Fibroblast of gingiva (primary cell): ENCODE measurements at places on chromosomes 6 and 20.

DNA sequence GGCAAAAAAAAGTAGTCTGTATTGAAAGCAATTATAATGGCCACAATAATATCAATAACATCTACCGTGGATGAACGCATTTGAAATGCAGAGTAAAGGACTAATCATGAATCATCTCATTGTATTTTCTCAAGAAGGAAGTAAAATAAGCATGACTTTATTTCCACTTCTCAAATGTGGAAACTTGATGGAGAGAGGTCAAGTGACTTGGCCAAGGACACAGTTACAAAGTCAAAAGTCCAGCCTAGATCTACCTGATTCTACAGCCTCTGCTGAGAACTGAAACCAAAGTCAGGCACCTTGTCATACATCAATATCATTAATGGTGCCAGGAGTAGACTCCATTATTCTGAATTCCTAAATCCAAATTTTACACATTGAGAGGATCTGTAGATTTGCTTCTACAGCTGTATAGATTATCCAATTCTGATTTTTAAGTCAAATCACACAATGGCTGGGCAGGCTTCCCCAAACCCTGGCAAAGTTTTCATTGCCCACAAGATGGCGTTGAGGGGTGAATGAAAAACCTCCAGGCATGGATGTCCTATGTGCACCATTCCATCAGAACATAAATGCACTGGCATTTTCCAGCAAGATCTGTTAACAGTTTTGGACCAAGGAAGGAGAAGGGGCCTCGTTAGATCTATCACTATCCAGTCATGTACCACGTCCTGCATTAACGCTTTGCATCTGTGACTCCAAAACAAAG is 423.1 kb downstream of the MAFB start:
- DNase-seq: peak; percentile 48

DNA sequence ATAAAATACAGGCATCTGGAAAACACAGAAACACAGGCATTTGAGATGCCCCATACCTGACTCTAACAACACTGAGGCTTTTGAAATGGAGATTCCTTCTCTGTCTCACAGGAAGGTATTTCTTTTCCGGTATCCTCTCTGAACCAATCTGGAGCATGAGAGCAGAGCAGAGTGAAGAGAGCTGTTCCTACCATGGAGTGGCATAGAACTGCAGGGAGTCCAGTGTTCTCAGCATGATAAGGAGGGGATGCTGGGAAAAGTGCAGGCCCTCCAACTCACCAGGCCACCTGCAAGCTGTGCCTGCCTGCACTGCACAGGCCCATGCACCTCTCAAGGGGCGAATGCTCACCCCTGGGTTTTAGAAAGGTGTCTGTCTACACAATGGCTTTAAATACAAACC is 89.2 kb downstream of the FOXA2 start:
- no peak for DNase-seq

DNA sequence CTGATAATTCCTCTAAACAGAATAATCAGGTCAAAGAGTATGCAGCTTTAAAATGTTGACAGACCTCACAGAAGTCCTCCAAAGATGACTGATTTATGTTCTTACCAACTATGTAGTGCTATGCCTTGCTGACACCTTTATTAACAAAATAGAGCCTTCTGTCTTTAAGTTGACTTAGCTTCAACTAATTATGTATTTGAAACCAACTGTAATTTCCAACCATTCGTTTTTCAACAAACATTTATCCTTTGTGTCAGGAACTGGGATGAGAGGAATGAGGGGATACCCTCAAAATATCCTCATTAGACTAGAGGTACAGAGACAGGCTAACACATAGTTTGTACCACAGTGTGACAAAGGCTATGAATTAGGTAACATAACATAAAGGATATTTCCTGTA is 186.2 kb upstream of the ZNF217 start:
- no peak for DNase-seq

GRCh38 chr6:17768388-17768787 is 61.7 kb upstream of the NUP153 start:
- DNase-seq: peak; percentile 6

DNA sequence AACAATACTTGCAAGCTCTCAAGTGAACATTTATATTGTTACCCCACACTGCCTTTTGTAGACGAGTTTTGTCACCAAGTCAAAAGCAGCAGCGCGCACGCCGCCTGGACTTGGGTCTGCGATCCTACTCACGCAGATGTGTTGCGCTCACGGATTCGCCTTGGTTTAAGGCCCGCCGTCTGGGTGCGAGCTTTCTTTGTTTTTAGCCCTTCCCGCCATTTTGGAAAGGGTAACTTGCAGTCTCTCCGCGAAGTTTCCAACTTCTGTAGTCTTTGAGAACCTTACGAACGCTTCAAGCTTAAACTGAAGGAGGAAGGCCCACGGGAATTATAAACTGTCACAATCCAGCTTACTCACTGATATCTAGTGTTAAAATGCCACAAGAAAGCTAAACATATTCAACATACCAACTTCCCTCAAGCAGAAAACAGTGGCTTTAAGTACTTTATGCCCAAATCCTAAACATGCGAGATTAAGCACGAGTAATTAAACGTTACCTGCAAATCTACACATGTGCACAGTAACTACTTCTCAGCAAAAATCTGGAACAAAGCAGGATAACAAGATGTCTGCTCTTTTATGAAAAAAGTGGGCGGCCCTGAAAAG is 80.4 kb upstream of the BTN3A2 start:
- peak; percentile 66 for DNase-seq

DNA sequence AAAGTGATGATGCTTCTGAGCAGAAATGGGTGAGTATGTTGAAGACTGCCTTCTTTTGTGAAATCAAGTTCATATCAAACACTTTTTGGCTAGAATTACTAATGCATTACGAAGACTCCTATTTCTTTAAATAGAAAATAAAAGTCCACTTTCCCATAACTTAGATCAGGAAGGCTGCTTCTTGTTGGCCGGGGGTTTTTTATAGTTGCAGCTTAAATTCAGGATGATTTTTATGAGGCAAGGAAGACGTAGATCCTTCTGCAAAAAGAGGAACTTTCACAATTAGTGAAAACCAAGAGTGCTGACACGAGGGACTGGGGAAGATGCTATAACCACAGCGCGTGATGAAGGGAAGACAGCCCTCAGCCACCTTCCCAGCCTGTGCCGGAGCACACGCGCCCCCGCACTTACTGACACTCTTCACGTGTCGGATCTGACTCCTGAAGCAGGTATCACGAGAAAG is 206.1 kb upstream of the PRDM1 start:
- DNase-seq: no peak

DNA sequence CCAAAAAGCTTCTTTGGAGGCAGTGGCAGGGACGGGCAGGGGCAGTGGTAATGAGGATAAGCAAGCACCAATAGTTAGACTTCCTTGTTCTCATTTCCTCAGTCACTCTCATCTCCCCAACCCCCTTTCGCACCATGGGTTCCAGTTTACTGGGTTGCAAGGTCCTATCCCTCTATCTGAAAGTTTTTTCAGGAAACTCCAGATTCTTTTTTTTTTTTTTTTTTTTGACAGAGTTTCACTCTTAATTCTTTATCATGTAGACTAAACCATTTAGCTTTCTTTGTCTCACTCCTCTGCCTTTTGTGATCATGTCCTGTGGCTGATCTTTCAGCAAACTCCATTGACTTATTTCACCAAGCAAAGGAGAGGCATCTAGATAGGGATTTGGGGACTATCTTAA is 51.4 kb upstream of the GMDS start:
- no peak for DNase-seq

GRCh38 chr6:125732398-125732797 is 17.0 kb upstream of the HEY2 start:
- no peak for DNase-seq

DNA sequence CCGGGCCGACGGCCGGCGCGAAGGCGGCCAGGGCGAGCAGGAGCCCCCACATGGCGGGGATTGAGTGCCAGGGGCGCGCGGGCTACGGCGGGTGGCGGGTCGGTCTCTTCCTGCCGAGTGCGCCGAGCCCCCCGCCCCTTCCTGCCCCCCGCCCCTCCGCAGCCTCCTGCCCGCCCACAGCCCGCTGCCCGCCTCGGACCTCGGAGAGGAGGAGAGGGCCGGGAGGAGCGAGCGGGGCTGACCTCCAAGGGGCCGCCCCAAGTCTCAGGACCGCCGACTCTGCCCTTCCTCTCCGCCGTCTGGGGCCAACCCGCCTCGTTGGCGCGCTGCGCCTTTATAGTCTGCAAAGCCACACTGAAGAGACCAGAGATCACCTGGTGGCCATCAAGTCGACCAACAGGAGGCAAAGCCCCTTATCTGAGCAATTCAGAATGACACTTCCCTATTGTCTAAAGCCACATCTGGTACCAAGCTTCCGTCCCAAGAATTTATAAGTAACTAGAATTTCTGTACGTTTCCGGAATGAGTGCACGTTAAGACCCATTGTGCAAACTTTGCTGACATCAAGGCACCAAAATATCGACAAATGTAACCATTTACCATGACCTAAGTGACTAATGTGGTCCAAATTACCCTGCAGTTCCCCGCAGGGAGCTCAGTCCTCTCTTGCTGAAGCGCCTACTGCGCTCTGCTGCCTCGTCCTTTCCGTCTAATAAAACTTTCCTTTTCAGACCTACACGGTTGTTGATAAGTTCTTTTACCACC is at the start of gene CPXM1:
TSS of gene CPXM1 (minus strand) at position 107 of the 765 bp plus-strand sequence. CDS start at position 52, 55 bp downstream.
- DNase-seq: no peak

- DNase-seq: no peak
Observed at GRCh38 chr6:29520232-29520631, 32.5 kb upstream of the MAS1L start.
